ENCODE measurements at places on chromosomes 3 and 15. TPM values are rescaled to one million over a fixed set of nuclear protein-coding genes. Genes with fewer than 3 reads are reported as not detected.

PLA2G4E gene
- 0.09 TPM for total RNA-seq

CPA3 gene
- total RNA-seq: not detected

IQCF5 gene
- total RNA-seq: not detected

TWF2 gene
- total RNA-seq: 27.6 TPM

LRRC2 gene
- not detected for total RNA-seq

GOLGA6B gene
- not detected for total RNA-seq

SLC24A5 gene
- total RNA-seq: not detected

CFAP20DC gene
- total RNA-seq: 10.4 TPM

HIGD1A gene
- total RNA-seq: 92.3 TPM

DNA sequence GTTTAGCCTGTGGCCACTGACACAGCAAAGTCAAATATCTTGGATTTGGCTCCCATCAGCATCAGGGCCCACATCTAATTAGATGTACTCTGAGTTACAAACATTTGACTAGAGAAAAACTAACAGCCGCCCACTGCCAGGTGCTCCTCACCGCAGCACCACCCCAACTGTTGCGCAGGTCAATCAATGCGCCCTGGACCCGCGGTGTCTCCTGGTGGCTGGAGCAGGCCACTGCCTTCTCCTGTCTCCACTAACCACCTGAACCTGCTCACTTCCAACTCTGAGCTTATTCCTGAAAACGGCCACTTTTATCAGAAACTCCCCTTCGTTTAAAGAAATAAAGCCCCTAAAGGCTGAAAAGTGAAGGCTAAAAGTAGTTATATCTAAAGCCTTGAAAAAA lies 4.3 kb downstream of the RIOX2 start:
- no peak for DNase-seq

GRCh38 chr3:40088527-40089170 lies 220.9 kb upstream of the EIF1B start:
- DNase-seq: no peak

- DNase-seq: no peak
Measured at GRCh38 chr15:70967646-70968045, 75.0 kb downstream of the LRRC49 start.

DNA sequence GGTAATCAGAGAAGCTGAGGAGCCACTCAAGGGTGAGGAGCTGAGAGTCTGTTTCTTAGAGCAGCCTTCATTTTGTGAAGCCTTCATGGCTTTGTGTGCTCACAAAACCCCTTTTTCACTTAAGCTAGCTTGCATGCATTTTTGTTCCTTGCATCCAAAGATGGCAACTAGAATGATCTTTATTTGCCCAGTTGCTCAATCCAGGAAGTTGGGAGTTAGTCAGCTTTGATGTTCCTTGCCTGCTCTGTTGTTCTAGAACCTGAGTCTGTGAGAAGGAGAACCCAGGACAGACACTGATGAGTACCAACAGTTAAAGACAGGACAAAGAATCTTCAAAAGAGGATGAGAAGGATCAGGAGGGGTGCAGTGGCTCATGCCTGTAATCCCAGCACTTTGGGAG lies 81.8 kb downstream of the IL20RB start:
- DNase-seq: no peak

GRCh38 chr15:97960364-97961066 lies at the start of gene ARRDC4:
TSS of gene ARRDC4 (plus strand) at chr15:97960703. CDS start at chr15:97960862, 159 bp downstream.
- DNase-seq: peak; percentile 97

GRCh38 chr15:39270221-39270855 lies 310.5 kb upstream of the THBS1 start:
- DNase-seq: no peak

DNA sequence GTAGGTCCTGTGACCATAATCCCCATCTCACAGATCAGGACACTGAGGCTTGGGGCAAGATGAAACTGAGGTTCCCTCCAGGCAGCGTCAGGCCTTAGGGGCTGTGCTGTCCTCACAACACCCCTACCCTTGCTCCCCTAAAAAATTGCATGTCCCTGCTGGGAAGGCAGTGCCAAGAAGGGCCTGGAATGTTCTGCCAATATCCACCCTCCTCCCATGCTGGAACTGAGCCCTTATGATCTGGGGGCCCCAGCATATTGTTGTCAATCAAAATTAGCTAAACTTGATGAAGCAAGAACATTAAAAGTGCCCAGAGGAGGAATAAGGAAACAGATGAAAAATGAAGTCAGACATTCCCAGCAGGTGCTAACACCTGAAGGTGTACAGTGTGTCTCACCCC lies 13.4 kb upstream of the RTP3 start:
- no peak for DNase-seq

DNA sequence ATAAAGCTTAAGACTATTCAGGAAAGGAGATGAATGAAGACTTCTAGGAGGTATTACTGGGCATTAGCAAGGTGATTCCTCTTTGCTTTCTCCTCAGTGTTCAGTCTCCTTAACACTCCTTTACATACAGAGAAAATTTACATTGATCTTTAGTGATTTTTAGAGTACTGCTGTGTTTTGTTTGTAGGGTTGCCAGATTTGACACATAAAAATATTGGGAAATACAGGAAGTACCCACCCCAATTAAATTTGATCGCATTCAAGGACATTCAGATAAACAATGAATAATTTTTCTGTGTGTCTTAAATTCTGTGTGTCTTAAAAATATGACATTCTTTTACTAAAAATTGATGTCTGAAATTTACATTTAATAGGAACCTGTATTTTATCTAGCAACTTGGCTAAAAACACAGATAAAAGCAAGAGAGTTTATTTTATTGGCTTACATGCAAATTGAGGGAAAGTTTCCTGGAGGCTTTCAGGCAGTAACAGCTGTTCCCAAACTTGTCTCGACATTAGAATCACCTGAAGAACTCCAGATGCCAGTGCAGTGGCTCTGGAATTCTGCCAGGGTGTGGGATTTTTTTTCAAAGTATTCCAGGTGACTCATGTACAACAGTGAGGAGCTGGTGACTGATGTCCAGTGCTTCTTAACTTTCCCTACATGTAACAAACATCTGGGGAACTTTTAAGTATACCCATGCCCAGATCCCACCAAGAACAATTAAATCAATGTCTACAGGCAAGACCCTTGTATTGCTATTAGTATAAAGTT lies 23.4 kb upstream of the PLOD2 start:
- no peak for DNase-seq

GRCh38 chr15:57735431-57735830 lies 28.9 kb downstream of the POLR2M start:
- DNase-seq: no peak

Measured in progenitor cell of endocrine pancreas (in vitro differentiated cells).